ENCODE measurements at places on chromosomes 5 and 9. TPM values are rescaled to one million over a fixed set of nuclear protein-coding genes. Genes with fewer than 3 reads are reported as not detected.

Gene MAP3K1
- polyA plus RNA-seq = 84.5 TPM

Gene CDH6
- polyA plus RNA-seq = not detected

Gene SHLD3
- polyA plus RNA-seq = 6.1 TPM

Gene PCDHGC5
- polyA plus RNA-seq = not detected

Gene MARCOL
- polyA plus RNA-seq = not detected

Gene NCBP1
- polyA plus RNA-seq = 30.1 TPM

Gene SPINK13
- not detected for polyA plus RNA-seq

Gene CATSPER3
- 0.43 TPM for polyA plus RNA-seq

Gene PCDHGA7
- not detected for polyA plus RNA-seq

Gene SLC46A2
- not detected for polyA plus RNA-seq

Gene C5orf24
- polyA plus RNA-seq = 6.7 TPM

Gene MTX3
- polyA plus RNA-seq = 2.6 TPM

Gene PCDHAC2
- not detected for polyA plus RNA-seq

Gene WNK2
- not detected for polyA plus RNA-seq

Gene OR1Q1
- polyA plus RNA-seq = not detected

Gene TMCO6
- 18.3 TPM for polyA plus RNA-seq

Gene NADK2
- polyA plus RNA-seq = 4.6 TPM

Gene TENT4A
- 0.74 TPM for polyA plus RNA-seq

Gene PCDHGA3
- polyA plus RNA-seq = not detected

Gene CFAP77
- not detected for polyA plus RNA-seq

All from CD4-positive, CD25-positive, alpha-beta regulatory T cell (primary cell).